CD4-positive, alpha-beta T cell treated with Interleukin-4 for 1 hour (primary cell): ENCODE measurements at places on chromosomes 2 and 18.
A peak's percentile ranks its signal among the peaks of the same experiment; 100 is the strongest.

- DNase-seq, result no peak
Observed at GRCh38 chr2:62531594-62531993, 25.6 kb upstream of the TMEM17 start.

DNA sequence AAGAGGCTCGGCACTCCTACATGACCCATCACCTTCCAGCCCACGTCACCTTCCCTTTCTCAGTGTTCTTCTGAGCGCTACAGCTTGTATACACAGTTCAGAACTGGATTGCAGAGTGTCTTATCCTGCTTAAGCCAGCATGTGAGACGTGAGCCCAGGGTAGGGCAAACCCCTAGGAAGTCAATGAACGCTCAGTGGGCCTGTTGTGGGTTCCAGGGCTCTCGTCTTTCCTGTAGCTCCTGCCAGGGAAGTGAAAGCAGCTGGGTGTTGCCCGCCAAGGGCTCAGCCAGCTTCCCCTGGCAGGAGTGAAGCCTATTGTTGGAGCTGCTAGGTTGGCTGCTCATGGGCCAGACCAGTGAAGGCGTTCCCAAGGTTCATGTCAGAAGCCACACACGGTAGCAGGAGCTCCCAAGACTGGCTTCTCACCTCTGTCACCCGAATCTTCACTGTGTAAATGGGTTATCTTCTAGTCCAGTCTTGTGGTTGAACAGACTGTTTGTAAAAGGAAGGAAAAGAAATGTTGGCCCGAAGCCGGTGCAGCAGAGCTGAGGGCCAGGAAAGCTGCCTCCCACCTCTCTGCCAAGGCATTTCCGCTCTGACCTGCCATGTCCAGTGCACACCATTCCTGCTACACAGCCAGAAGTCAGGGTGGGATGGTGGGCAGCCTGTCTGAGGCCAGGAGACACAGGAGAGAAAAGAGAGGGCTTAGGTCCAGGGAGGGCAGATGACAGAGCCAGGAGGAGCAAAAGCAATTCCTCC is 69.6 kb upstream of the RMDN2 start:
- DNase-seq, result peak; percentile 13

DNA sequence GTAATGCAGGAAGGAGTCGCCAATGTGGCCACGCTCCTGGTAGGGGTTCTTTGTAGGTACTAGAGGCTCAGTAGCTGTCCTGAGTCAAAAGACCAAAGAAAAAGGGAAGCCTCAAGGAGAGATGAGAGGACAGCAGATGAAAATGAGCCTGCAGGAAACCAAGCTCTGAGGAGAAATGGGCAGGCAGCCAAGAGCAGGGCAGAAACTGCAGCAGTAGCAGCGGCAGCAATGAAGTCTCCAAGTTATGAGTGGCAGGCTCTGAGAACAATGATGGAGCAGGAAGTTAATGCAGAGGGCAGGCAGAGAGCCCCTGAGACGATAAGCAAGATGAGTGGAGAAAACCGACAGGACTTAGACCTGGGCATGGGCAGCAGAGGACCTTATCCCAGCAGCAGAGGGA is 48.2 kb upstream of the TMEM200C start:
- no peak for DNase-seq

- peak; percentile 79 for DNase-seq
Observed at GRCh38 chr2:111116843-111117597, 3.7 kb upstream of the BCL2L11 start.

DNA sequence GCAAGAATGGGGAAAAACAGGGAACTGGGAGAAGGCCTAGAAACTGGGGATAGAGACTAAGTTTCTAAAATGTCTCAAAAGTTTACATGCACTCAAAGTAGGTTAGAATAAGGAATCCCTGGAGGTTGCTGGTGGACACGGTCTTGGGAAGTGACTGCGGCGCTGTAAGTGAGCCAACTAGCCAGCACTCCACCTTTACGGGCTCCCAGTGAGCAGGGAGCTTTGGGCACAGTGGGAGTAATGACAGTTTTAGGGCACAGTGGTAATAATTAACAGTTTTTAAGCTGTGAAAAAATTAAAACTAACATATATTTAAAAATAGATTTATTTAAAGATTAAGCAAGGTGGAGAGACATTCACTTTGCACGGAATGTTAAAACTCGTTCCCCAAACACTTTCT is 20.9 kb upstream of the CD302 start:
- DNase-seq, result no peak

GRCh38 chr2:211990335-211990734 is 548.3 kb downstream of the ERBB4 start:
- DNase-seq, result no peak

DNA sequence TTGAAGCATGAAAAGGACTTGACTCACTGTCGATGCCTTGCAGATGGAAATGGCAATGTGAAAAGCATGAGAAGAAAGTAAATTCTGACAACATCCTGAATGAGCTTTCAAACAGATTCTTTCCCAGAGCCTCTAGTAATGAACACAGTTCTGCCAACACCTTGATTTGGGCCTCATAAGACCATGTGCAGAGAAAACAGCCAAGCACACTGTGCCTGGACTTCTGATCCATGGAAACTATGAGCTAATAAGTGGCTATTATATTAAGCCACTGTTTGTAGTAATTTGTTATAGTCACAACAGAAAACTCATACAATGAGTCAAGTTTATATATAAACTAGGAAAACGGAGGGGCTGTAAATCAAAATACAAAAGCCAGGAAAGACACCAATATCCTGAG is 477.3 kb downstream of the MBD2 start:
- DNase-seq, result no peak

DNA sequence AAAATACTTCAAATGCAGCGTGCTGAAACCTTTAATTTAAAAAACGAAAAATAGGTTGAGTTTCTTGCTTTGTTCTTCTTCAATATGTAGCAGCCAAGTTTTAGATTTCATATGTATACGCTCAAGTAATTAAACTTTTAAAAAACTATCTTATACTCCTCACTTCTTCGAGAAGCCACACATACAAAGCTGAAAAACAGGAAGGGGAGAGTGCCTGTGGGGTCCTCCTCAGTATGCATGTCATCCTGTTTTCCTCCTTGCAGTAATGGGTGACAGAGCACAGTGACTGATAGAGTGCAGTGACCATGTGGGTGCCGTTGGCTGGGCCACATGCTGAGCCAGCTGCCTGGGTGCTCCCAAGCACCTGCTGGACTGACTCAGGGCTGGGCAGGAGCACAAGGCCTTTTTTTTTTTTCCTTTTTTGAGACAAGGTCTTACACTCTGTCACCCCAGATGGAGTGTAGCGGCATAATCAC is 33.3 kb downstream of the UXS1 start:
- DNase-seq, result peak; percentile 50

DNA sequence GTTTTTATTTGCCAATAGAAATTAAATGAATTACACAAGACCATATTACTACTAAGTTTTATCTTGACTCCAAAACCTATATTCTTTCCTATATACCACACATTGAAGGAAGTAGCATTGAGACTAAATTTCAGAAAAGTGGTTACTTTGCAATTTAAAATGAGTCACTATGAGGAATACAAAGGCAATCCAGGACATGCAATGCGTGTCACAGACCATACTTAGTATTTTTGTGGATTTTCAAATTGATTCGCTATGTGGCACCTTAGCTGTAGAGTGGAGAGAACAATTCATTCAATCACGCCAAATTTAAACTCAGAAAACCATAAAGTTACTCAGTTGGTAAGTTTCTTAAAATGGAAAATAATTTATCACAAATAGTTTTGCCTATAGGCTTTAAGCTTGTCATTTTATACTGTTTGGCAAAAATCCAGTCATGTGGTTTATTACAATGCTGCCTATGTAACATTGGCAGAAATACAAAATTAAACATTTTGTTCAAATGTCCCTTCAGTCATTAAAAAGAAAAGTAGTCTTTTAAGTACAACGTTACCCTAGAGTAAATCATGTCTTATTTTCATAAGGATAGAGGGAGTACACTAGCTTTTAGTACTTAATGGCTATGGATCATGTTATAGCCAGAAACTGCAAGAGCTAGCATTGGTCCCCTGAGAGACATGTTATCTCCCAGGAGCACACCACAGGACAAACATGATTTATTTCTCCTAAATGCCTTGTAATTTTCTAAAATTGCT is 222.8 kb upstream of the CDH7 start:
- DNase-seq, result no peak

GRCh38 chr2:231642631-231643494 is 50.2 kb downstream of the TEX44 start:
- DNase-seq, result peak; percentile 56

- DNase-seq, result peak; percentile 33
Observed at GRCh38 chr18:22346401-22346952, 71.2 kb downstream of the CTAGE1 start.

DNA sequence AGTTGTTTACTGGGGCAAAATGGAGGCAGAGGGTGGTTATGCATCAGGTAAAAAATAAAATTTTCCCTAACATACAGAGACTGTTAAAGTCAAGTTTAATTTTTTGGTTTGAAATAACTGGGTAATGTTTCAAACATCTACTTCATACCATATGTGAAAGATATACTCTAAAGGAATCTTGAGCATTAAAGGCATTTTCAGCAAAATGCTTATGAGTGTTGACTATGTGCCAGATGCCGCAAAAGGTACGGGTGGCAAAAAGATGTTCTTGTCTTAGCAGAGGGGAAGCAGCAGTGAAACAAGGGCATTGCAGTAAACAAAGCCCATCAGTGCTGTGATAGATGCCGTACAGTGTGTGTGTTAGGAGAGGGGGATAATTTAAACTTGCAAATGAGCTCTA is 263.1 kb upstream of the ID2 start:
- DNase-seq, result no peak

DNA sequence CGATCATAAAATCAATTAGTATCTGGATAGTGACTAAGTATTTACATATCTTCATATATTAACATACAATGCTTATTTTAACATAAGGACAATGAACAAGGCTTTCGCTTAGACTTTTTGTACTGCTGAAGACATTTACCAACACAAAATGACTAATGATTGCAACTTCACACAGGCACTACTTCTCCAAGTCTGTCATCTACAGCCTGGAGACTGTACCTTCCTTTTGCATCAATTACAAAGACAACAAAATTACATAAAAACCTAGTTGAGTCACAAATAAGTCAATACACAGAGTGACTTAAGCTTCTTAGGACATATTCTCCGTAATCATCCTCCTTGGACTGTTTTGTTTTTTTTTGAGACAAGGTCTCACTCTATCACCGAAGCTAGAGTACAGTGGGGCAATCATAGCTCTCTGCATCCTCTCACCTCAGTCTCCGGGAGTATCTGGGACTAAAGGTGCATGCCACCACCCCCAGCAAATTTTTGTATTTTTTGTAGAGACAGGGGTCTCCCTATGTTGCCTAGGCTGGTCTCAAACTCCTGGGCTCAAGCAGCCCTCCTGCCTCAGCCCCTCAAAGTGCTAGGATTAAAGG is 15.9 kb downstream of the PUM2 start:
- DNase-seq, result no peak

GRCh38 chr2:75200140-75201096 is 1.1 kb upstream of the TACR1 start:
- DNase-seq, result no peak

GRCh38 chr18:9712130-9712577 is 4.1 kb downstream of the RAB31 start:
- no peak for DNase-seq

DNA sequence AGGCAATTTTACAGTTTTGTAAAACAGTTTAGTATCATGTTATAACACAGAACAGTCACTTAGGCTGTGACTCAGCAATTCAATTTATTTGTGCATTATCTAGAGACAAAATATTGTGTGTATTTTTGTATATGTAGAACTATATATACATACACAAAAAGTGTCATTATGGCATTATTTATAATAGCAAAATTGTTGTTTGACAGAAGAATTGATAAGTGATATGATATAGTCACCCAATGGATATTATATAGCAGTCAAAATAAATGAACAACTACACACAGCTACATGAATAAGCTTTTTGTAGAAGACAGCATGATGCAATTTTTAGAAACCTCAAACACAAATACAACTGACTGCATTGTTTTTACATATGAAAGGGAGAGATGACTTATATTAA is 334.0 kb downstream of the TRIB2 start:
- no peak for DNase-seq

DNA sequence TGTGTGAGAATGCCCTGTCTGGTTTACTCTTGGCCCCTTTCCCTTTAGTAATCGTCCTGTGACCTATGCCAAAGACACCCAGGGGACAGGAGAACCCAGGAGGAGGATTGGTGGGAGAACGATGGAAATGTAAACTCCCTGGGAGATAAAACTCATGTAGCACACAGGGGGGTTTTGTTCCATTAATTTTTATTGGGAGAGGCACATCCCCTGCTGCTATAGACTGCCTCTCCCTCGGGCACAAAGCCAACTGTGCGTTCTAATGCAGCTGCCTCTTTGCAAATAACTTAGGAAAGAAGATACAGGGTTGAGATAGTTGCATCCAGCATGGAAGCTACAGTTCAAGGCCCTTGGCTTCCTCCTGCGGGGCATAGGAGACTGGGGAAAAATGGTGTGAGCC is 489.6 kb downstream of the SLC4A3 start:
- no peak for DNase-seq

DNA sequence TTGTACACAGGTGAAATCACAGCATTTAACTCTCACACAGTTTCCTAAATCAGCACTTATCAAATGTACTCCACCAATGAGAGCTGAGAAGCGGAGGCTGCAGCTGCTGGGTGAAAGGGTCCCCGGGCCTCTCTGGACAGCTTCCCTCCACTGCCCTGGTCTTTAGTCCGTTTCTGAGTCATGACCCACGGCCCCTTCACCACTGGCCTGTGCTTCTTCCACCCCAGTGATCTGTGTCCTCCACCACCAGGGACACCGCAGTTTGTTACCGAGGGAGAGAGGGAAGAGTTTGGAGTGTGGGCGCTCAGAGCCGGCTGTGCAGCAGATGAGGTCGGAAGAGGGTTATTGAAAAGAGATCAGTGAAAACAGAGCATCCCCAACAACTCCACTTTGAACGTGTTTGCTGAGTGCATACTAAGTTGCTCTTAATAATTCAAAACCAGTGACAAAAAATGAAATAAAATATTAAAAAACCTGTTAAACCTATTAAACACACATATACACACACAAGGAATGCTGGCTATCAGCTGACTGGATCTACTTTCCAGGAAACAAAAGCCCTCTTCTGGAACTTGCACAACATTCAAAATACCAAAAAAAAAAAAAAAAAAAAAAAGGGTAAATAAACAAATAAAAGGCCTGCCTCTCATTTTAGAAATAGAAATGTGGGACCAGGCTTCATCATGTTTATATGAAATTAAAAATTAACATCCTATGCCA is 54.1 kb downstream of the PXDN start:
- no peak for DNase-seq

DNA sequence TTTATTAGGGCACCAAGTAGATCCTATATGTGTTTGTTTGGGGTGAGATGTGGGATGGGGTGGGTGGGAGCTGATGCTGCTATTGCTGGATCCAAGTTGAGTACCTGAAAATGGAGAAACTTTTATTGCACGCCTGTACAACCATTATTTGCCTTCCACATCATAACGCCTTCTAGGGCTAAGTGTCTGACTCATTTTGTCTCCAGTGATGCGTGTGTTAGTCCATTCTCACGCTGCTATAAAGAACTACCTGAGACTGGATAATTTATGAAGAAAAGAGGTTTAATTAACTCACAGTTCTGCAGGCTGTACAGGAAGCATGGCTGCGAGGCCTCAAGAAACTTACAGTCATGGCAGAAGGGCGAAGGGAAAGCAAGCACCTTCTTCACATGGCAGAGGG is 58.2 kb downstream of the KDM3A start:
- DNase-seq, result no peak

GRCh38 chr18:55002261-55002660 is 43.0 kb upstream of the CCDC68 start:
- DNase-seq, result no peak

- no peak for DNase-seq
Observed at GRCh38 chr2:67667054-67667908, 270.1 kb downstream of the ETAA1 start.
